ENCODE measurements at places on chromosomes 3 and 15.
A peak's percentile ranks its signal among the peaks of the same experiment; 100 is the strongest.

GRCh38 chr3:178851564-178851963, 220.0 kb downstream of the ZMAT3 start:
- no peak for DNase-seq

DNA sequence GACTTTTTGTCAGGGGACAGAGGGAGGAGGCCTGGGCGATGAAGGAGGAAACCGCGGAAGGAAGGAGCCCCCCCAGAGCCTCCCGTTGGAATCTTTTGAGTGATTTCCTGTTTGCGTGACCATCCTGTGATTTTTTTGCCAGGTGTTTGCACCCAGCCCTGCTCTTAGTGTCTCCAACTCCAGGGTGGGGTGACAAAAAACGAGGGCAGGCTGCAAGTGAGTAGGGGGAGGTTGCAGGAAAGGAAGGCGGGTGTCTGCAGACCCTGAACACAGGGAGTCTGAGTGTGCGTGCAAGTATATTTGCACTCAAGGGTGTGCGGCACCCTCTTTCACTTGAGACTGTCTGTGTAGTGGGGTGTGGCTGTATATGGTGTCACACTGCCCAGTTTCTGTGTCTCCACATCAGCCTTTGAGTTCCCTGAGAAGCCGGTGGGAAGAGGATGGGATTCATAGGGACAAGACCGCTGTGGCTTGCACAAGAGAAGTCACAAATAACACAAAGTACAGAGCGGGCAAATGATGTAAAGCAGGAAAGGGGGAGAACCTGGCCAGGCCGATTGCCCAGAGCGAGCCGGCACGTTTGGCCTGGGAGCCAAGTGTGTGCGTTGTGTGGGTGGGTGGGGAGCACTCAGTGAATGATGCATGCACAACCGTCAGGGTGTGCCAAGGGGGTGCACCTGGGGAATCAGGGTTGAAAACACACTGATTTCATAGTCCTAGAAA, 6.6 kb downstream of the ISLR2 start:
- DNase-seq: no peak

DNA sequence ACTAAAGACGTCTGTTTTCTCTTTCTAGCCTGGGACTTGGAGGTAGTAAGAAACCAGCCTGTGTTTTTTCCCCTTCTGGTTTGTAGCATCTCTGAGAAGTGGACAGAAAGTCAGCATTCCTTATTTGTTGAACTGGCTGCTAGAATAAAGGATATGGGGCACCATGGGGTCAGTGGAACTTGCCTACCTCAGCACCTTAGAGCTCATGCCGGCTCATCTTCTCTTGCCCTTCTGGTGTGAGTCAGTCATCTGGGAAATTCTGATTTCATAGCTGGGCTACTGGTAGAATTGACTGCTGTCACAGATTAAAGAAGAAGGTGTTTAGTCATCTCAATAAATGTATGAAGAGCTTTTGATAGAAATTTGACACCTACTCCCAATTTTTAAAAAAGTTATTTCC, 202.7 kb upstream of the TOPAZ1 start:
- no peak for DNase-seq

- DNase-seq: peak; percentile 55
Measured at GRCh38 chr3:150765949-150766720, 3.2 kb upstream of the SIAH2 start.

DNA sequence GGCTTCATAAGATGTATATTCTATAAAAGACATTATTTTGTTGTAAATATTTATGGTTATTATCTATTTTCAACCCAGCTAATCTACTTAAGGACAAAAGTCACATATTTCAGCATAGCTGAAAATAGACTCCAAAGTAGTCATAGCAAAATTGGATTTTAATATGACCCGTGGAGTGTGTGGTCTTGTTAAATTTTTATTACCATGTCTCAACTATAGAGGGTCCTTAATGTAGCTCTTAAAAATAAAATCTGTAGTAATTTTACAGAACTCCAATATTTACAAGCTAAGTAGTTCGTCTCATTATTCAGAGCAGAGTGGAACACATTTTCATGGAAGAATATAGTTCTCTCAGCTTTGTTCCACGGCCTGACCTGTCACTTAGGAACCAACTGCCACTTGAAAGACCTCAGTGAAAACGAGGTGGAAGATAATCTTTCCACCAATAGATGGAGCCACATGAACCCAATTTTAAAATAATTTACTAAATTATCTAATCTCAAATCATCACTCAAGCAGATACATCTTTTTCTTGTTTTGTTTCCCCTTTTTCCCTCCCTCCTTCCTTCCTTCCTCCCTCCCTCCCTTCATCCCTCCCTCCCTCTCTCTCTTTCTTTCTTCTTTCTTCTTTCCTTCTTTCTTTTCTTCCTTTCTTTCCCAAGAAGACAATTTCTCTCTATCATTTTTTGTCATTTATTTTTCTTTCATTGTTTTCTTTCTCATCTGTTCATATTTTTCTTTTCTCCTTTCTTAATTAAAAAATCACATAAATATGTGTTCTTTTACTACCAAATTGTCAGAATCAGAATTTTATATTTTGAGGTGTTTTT, 97.2 kb downstream of the CLDN1 start:
- DNase-seq: peak; percentile 28

- DNase-seq: no peak
Measured at GRCh38 chr15:82100111-82100929, 54.5 kb upstream of the MEX3B start.

GRCh38 chr15:35595656-35596055, 49.7 kb upstream of the DPH6 start:
- no peak for DNase-seq

Measured in brain microvascular endothelial cell (primary cell).